ENCODE measurements at places on chromosomes 7 and 10.
A peak's percentile ranks its signal among the peaks of the same experiment; 100 is the strongest.

- DNase-seq, result no peak
Measured at GRCh38 chr10:46317889-46318288, 31.1 kb downstream of the ANTXRL start.

DNA sequence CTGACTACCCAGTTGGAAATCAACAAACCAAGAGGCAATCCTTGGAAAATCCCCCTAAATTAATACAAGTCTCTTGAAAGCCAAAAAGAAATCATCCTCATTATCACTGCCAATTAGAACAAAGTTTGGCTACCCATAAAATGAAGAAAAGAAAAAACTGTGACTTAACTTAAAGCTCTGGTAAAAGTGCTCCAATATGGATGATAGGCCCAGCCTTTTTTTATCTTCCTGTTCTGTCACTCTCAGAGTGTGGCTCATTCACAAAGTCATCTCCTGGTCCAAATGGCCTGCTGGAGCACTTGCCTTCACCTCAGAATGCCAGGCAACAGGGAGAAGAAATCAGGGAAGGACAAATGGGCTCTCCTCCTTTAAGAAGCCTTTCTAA lies 155.1 kb upstream of the GHITM start:
- no peak for DNase-seq

DNA sequence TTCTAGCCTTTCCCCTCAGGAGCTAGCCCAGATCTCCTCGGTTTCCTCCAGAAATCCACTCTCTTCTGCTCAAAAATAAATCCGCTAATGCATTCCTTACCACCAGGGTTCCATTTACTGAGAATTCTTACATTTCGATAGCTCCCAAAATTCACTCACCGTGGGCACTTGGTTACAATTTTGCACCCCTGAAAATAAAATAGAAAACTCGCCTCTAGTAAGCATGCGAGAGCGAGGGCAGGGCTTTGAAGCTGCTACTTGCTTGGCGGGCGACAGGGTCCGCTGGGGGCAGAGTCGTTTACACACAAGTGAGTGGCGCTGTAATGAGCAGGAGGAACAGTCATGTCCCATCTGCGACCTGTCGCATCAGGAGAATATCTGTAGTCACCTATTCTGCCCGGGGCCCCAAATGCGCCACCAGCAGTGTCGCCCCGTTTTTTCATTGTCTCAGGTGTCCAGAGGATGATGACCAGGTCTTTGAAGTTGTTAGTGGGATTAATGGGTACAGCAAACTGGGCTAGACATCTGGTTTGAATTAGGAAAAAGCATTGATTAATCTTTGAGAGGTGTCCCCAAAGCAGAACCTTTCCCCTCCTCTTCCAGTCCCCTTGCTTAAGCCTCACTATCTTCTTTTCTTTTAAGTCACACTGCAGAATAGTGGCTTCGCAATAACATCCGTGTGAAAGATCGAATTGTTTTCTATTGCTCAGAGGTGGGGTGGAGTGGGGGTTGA lies 1.2 kb upstream of the MEOX2 start:
- DNase-seq, result no peak

DNA sequence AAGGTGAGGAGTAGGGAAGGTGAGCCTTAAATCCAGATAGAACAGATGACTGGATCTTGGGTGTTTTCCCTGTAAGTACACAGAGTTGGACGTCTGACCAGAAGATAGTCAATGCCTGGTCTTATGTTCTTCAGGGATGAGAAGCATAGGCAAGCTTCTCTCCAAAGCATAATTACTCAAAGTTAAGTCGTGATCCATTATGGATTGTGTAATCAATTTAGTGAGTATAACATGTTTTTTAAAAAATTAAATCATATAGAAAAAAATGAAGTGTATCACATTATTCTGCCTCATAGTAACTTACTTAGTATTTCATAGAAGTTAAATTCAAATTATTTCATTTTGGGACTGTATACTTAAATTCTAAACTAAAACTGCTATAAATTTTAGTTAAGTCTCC lies 39.7 kb downstream of the KDM7A start:
- no peak for DNase-seq

DNA sequence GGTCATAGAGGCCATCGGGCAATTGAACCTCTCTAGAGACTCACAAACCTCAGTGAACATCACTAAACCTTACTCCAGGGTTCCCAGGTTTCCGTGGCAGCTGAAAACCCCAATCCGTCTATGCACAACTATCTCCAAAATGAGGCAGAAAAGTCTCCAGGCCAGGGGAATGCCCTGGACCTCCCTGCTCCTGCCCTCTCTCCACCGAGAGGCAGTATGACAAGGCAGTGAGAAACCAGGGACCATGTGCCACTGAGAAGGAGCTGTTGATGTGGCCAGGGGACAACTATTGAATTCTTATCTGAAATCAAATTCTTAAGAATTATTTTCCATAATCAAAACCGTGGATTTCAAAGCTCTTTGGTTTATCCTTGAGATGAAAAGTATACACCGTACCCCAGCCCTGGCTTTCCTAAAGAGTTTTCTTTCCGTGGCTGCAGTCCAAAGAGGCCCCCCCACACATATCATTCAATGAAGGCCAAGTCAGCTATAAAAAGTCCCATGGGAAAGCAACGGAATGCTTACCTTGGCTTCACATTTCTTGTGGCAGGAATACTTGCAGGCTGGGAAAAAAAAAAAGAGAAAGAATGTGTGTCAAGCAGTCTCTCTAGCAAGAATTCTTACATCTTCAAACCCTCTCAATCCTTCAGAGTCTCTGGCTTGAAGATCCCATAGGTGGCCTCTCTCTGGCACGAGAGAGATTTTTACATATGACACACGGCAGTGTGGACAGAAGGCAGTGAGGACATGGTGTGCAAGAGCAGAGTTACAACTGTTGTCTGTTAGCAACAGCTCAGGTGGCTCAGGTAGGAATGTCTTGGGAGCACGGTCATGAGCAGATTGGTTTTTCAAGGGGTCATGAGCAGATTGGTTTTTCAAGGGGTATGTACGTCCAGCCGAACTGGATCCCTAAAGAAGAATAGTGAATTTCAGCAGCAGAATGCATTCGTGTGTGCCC lies 75.2 kb downstream of the TNS3 start:
- no peak for DNase-seq

- peak; percentile 17 for DNase-seq
Measured at GRCh38 chr7:71511361-71511807, 379.4 kb downstream of the GALNT17 start.

DNA sequence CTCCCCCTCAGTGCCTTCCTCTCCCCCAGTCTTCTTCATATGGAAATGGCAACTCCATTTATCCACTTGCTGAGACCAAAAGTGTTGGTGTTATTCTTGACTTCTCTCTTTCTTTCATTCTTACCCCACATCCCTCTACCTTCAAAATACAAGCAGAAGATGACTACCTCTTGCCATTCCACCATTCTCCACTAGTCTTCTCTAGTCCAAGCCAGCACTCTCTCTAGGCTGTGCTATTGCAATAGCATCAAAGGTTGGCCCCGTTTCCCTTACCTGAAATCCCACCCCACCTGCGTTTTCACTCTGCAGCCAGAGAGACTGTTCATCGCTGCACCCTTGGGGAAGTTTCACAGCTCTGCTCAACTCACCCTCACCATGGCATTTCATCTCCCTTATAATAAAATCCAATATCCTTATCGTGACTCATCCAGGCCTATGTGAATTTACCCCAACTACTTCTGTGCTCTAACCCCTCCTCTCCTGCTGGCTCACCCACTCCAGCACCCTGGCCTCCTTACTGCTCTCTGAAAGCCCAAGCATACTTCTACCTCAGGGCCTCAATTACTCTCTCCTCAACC lies 109.1 kb downstream of the LSM5 start:
- DNase-seq, result no peak

- no peak for DNase-seq
Measured at GRCh38 chr7:7504910-7505704, 30.6 kb downstream of the COL28A1 start.

DNA sequence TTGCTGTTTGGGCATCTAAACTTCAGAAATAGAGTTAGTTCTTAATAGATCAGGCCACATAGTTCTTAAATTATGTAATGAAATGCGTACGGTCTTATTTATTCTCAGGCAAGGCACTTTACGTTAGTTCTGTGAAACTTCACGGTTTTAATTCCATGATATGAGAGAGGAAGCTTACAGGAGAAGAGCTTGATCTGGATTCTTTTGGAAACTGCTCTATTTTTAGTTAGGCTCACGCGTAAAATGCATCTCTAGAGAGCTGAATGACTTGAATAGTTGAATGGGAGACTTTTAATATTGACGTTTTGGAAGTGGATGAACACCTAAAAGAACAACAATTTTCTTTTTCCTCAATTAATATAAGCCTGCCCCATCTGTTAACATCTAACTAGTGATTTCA lies 71.1 kb downstream of the PRKG1 start:
- no peak for DNase-seq

GRCh38 chr7:70829221-70830059 lies 302.5 kb upstream of the GALNT17 start:
- DNase-seq, result peak; percentile 59

- no peak for DNase-seq
Measured at GRCh38 chr10:124292911-124293615, 125.7 kb downstream of the OAT start.

GRCh38 chr7:130958846-130959245 lies 224.8 kb upstream of the KLF14 start:
- DNase-seq, result no peak

DNA sequence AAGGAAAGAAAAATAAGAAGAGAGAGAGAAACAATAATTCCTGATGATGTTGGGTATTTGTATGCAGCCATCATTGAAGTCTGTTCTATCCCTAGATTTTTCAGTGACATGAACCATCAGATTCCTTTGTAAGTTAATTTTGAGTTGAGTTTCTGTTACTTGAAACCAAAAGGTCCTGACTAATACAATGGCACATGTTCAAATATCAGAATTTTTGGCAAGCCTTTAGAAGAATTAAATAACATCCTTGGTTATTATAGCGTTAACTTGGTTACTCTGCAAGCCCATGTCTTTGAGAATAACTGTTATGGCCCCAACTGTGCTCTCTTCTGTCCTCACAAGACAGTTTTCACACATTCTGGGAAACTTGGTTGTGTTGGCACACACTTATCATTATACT lies 66.5 kb downstream of the SYPL1 start:
- DNase-seq, result peak; percentile 66

DNA sequence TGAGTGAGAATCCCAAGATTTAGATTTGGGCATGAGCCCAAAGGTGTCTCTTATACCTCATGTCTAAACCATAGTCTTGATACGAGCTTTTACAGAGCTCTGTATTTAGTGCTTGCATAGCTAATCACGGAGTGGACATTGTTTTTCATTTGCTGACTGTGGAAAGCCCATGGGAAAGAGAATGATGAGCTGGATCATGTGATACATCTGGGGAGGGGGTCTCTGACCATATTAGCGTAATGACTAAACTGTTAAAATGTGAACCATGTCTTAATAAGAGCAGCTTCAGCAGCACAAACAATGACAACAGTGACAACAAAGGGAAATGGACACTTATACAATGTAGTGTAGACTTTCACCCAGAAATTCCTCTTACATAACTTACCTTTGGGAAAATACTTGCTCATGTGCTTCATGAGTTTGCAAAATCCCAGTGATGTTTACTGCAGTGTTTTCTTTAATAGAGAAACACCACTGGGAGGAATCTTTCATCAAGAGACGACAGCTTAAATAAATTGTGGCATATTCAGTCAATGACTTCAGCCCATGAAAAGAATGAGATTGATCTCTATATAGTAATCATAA lies 44.0 kb upstream of the ITGB1 start:
- peak; percentile 59 for DNase-seq

DNA sequence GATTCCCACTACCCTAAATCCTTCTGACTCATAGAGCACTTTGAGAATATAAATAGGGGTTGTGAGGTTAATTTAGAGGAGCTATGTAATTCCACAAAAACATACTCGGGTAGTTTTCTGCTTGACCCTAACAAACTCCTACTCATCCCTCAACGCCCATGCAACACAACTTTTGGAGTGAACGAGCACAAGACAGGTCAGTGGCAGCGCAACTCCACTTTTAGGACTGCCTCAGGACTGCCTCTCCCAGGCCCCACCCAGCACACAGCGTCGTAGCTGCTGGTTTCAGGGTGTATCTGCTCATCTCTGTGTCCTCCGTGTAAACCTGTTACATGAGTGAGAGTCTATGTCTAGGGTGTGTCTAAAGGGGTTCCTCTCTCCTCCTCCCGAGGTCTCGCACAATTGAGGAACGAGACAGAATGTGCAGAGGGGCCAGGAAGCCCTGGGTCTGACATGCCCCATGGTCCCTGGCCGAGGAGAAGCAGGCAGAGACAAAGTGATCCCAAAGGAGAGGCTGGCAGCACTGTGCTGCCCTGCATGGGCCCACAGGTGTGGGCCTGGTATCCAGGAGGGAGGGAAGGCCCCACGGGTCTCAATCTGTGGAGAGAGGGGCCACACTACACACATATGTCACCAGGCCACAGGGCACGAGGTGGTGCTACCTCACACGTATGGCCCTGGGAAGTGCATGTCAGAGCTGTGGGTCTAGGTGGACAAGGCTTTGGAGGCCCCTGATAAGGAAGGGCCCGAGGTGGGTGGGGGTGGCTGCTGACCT lies 45.5 kb downstream of the CAMK2B start:
- no peak for DNase-seq

DNA sequence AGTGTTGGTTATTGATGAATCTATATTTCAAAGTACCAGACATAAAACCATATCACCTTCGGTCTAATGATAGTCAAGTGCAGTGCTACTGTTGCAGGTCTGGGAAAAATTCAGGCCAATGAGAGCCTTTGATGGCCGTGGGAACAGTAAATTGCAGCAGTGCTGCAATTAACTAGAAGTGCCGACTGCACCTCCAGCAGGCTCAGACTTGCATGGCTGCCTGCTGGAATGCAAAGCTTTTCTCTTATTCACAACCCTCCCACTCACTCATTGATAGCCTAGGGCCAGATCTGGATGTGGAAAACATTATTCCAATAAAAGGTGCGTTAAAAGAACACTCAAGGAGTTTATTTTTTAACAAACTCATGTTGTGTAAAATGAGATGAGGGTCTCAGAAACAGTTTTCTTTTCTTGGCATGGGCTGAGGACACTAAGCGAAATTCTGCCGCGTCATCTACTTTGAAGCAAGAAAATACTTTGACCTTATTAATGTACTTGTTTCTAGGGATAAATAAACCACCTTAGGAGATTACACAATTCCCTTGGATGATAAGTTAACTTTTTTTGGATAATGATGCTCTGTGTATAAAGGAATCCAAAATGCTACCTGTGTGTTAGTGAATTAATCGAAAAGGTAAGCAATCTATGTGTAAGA lies 17.1 kb downstream of the PLXDC2 start:
- no peak for DNase-seq

DNA sequence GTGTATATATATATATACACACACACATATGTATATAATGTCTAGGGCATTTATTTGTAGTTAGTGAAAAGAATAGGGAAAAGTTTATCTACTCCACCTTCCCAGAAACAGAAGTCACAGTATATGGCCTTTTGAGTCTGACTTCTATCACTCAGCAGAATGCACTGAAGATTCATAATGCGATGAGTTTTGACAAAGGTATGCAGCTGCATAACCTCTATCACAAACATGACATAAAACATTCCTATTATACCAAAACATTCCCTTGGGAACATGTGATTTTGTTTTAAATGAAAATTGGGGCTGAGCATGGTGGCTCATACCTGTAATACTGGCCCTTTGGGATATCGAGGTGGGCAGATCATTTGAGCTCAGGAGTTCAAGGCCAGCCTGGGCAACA lies 137.3 kb upstream of the EEPD1 start:
- DNase-seq, result peak; percentile 51

All from fibroblast of mammary gland (primary cell).